Mesothelial cell of epicardium (in vitro differentiated cells): ENCODE measurements at places on chromosomes 16 and 17. TPM values are rescaled to one million over a fixed set of nuclear protein-coding genes. Genes with fewer than 3 reads are reported as not detected.

The ZNF652 gene
- total RNA-seq = 64.0 to 66.0 TPM (median 64.3 TPM) in 3 replicates

DNA sequence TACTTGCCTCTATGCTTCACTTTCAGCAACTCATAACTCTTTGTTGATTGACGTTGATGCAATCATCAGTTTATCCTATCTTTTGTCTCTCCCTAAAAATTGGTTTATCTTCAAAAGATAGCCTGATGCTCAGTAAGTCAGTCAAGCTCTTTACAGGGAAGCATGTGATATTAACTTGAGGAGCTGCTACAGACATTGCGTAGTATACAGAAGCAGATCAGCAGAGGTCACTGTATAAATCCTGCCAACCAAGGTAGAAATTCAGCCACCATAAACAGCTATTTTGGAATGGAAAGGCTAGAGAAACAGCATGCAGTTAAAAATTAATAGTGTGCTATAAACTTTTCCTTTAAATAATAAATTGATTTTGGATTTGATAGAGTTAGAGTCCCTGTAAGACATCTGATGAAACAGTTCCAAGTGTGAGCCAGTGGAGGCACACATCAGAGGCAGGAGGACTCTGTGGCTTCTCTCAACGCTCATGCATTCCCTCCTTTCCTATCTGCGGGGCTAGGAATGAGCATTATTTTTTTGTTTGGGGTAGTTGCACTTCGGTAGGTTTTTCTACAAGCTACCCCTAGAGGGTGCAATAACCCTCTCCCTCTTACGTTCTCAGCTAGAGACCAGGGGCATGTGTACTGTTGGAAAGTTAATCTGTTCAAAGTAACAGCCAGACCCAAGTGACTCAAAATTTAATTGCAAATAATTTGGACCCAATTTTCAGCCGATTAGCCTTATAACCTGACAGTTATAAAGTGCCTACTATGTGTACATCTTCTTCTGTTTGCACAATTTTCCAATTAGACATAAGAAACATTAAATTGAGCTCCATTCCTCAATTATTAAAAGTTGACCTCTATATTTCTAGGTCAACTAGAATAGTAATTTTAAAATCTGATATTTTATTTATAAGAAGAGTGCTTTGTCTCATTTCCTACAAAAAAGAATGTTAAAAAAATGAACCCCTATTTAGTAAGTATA, 647.7 kb upstream of the SOX9 start:
- DNase-seq = no peak

GRCh38 chr17:78979780-78980623, at the start of gene LGALS3BP:
Gene LGALS3BP (minus strand): TSS chr17:78979923. CDS start chr17:78977191, 2,732 bp downstream.
- DNase-seq = peak; percentile 73

The MIEF2 gene
- total RNA-seq = 22.5 to 25.2 TPM (median 23.8 TPM) in 3 replicates

The SF3B3 gene
- 345 to 384 TPM (median 351 TPM) in 3 replicates for total RNA-seq

The EVI2A gene
- total RNA-seq = not detected in 3 replicates
